Left renal cortex interstitium (tissue), 4 donors: ENCODE measurements at places on chromosomes 11 and 22. TPM values are rescaled to one million over a fixed set of nuclear protein-coding genes. Genes with fewer than 3 reads are reported as not detected.

Gene IGSF22
- polyA plus RNA-seq: 2.5 TPM

Gene ZNF214
- 11.6 TPM for polyA plus RNA-seq

Gene GAS2L1
- polyA plus RNA-seq: 10.6 TPM

Gene TENM4
- 19.1 TPM for polyA plus RNA-seq

- no peak for DNase-seq
Observed at GRCh38 chr11:124098141-124098540, 17.1 kb upstream of the VWA5A start.

DNA sequence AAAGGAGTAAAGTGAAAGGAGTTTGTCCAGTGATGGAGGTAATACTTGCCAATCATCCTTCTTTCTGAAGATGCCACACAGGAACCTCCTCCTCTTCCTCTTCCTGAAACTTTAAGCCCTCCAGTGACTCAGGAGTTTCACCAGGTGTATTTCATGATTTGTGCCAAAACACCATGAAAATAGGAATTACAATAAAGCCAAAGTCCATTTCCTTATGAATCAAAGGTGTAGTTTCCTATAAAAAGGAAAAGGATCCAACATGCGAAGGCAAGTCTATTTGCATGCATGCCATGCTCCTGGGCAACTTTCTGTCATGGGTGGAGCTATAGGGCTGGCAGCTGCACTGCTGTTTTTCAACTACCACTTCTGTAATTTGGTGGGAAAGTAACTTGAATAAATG is 9.8 kb upstream of the POU2AF1 start:
- DNase-seq: no peak

DNA sequence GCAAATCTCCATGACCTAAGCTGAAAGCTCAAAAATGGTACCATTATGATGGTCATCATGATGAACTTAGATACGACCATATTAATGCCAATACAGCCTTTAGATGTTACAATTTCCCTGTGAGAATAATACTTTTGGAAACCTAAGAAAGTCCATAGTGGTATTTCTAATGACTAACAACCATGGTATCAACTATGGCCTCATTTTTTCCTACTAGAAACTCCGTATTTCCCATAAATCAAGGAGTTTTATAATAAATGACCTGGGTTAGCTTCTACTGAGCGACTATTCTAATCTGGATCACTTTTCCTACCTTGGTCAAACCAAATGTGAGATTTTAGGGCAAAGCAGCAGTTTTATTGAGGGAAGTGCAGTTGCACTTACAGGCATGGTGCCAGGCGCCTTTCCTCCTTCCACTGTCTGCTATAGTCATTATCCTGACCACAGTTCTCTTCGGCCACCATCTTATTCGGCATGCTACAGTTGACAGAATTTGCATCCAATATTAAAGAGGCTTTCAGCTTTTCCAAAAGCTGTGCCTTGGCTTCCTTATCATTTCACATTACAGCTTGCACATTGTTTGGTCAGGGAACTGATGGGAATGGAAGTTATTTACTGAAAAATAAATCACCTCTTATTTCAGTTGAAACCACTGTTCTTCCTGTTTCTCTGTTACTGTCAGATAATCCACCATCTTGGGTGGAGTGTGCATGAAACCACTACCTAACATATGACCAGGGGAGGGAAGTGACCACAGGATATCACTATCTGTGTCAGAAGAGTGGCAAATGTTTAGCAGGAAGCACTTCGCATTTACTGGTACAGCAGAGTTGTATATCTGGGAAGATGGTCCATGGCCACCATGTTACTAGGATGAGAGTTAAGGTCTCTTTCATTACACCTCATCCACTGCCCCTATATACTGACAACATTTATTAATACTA is 74.5 kb upstream of the PICALM start:
- no peak for DNase-seq

DNA sequence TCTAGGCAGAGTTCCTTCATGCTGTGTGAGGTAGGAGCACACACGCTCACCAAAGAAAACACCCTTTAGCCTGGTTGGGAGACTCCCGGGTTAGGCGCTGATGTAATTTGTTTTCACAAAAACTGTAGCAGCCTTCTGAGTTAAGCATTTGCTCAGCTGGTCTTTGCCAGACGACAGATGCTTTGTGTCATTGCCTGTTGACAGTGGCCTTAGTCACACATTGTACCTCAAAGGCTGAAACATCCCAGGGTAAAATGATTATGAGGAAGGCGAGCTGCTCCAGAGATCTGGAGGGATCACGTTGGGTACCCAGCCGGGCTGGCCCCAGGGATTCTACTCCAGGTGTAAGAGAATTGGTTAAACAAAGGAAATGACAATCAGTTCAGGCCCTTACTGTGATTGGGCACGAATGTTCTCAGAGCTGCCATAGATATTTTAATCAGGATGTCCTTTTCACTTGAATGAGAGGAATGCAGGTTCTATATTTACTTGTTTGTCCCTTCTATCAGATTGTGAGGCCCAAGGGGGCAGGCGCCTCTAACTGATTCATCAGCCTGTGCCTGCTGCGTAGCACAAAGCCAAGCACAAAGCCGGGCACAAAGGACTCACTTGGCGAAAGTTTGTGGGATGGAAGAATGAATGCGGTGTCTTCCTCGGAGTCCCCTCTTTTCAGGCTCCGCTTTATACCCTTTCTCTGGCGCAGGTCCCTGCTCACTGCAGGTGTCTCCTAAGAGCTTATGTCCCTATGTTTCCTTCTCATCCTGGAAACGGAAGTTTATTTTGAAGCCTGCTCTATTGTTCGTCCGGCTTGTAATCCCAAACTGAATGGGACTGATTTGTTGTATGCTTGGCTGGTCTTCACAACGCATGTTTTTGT is 47.1 kb downstream of the ADM start:
- peak; percentile 70 for DNase-seq

DNA sequence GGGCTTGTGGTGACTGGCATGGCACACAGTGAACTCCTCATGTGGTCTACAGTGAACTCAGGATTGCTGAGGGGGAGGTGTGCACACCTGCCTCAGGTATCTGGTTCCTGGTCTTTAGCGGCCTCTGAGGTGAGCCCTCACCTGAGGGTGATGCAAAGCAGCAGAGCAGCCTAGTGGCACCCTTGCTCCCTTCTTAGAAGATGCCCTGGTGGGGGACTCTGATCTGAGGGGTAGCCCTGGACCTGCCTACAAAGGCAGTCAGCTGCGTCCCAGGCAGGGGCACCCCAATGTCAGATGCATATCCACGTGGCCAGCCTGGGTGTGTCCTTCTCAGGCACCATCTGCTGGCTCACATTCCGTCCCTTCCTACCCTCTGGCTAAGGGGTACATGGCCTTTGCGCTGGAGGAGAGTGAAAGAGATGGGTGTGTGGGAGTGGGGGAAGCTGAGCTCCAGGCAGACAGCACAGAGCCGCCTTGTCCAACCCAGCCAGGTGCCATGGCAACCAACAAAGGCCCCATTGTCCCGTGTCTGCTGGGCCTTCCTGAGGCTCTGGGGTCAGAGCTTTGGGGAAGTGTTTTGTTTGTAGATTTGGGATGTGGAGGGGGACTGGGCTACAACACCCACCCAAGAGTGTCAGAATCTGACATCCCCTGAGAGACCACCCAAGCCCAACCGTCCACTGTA is 5.8 kb downstream of the PLEKHB1 start:
- no peak for DNase-seq

DNA sequence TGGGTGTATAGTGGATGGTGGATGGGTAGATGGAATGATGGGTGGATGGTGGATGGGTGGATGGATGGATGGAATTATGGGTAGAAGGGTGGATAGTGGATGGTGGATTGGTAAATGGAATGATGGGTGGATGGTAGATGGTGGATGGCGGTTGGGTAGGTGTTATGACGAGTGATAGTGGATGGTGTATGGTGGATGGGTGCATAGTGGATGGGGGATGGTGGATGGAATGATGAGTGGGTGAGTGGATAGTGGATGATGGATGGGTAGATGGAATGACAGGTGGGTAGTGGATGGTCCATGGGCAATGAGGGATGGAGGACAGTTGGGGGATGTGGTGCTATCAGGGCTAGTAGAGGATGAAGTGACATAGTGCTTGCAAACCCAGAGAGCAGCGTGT is 182.4 kb downstream of the BRD1 start:
- DNase-seq: no peak

- DNase-seq: no peak
Observed at GRCh38 chr11:82288471-82288870, 445.2 kb downstream of the FAM181B start.

DNA sequence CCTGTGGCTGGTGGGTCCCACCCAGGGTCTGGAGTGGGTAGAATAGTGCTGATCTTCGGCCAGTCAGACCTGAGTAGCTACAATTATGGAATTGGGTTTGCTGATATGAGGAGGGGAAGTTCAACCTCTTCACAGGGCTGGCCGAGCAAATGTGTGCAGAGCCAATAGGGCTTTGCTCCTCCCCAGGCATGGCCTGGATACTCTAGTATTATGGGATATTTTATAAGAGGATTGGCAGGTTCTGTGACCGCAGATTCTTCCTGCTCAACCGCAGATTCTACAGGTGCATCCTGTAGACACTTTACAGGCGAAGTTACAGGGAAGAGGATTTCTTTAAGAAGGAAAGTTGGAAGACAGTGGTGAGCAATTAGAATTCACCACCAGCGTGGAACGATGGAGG is 44.3 kb downstream of the TBC1D22A start:
- DNase-seq: no peak

GRCh38 chr11:84558085-84558905 is 1068.8 kb downstream of the DLG2 start:
- no peak for DNase-seq

DNA sequence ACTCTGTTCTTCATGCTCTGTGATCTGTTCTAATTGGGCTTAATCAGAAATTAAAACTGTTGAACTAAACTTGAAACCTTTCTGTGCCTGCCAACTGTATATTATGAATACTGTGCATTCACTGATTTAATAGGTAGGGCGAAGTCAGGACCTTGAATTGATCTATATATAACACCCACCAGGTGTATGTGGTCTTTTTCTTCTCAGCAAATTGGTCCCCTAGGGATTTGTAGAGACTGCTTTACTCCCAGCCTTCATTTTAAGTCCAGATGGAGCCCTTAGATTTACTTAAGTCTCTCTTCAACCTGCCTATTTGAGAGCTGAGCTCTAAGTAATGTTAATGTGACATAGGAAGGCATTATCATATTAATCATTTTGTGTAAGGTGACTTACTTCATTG is 257.5 kb downstream of the TMEM135 start:
- DNase-seq: no peak

DNA sequence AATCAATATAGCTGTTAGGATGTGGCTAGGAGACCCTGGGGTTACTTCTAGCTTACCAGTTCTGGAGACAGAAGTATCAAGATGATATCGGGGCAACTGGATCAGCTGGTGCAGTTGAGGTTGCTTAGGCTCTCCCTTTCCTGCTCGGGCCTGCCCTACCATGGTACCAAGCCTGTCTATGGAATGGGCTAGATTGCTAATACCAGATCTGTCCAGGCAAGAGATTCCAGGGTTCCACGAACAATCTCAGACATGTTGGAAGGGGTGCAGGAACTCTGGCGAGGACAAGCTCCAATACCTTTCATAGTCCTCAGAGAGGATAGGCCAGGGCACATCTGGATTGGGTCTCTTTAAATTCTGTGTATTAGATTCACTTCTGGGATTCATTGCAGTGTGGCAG is 53.8 kb downstream of the ADM start:
- DNase-seq: no peak

DNA sequence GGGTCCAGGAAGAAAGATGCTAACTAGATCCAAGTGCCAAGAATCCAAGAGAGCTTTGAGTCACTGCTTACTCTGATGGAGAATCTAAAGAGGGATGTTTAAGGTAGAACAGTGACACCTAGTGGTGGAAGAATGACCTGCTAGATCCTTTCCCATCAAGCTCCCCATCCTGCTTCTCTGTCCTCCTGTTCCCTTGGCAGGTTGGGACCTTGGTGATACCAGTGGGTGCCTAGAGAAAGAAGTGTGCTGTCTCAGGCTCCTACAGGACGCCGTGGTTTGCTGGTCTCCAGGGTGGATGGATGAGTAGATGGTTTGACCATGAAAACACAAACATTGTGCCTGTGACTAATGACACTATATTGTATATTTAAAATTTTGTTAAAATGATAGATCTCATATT is 383.7 kb downstream of the TMEM135 start:
- DNase-seq: peak; percentile 22

DNA sequence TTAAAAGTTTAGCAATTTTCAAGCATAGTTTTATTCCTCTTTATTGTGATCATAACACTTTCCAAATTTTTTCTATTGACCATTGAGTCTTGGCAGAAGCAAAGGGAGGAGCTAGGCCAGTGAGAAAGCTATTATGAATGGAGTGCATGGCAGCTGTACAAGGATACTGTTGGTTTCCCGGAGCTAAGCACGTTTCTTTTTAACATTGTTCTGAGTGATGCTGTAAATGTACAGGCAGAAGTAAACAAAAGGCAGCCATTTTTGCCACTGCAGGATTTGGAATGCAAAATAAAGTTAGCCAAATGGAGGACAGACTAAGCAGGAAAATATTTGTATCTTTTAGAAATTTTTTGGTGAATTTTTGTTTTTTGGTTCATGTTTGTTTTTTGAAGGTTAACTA is 16.2 kb downstream of the CBL start:
- no peak for DNase-seq

DNA sequence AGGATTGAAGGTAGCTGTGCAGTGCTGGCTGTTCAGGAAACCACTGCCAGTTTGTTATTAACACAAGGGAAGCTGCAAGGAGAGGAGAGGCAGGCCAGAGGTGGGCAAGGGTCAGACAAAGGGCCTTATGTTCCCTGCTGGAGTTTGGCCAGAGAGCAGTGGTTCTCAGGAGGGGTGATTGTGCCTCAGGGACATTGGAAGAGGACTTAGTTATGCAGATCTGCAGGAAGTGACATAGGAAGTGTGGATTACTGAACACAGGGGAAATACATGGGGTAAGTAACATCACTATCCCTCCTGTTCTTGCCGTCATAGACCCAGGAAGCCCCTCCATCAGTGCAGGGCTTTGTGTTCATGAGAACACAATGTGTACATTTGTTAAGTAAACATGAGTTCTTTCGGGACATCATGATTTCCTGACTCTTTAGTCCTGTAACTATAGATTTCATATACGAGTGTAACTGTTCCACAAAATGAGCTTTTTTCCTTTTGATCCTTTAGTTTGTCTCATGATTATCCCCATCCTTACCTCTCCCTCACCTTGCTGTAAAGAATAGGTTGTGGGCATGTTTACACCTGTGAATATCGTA is 5.9 kb downstream of the SRRD start:
- DNase-seq: no peak

- no peak for DNase-seq
Observed at GRCh38 chr22:32144496-32145274, 14.4 kb downstream of the C22orf42 start.

- no peak for DNase-seq
Observed at GRCh38 chr22:25746012-25746373, 4.0 kb downstream of the MYO18B start.

GRCh38 chr11:80109031-80109430 is 668.2 kb upstream of the TENM4 start:
- no peak for DNase-seq

- DNase-seq: peak; percentile 21
Observed at GRCh38 chr22:20080776-20081654, 974 bp downstream of the DGCR8 start.

DNA sequence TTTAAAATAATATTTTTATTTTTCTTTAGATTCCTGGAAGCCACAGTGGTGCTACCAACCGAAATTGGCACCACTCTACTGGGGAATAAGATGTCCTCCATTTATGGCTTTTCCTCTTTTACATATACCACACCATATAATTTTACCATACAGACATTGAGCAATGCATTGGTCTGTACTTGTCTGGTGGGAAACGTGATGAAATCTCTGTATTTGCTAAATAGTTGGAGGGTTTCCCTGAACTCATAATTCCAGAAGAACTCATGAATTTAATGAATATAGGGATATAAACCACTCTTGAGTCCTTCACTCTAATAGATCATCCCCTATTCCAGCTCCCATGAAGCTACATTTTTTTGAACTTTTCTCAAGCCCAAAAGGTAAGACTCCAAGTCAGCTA is 28.0 kb upstream of the MMP13 start:
- DNase-seq: no peak
